ENCODE measurements at places on chromosomes 7 and 10.

DNA sequence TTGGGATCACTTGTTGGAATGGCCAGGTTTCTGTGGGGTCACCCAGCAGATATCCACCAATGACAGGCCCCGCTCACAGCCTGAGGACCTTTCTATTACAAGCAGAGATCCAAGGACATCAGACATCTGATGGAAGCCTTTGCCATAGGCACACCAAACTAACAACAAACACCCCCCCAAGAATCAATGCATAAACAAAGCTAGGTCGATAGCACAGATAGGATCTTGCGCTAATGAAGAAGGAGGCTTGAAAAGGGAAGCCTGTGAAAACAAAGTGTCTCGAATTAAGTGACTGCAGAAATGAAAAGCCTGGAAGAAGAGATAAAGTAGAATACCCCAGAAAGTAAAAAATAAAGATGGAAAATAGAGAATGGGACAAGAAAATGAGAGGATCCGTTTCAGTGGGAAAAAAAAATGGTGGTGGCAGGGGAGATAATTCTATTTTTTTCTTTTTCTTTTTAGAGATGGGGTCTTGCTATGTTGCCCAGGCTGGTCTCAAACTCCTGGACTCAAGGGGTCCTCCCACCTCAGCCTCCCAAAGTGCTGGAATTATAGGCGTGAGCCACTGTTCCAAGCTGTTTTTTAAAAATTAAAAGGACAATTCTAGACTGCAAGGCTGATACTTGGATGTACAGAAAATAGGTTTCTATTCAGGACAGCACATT is 26.3 kb upstream of the SMURF1 start:
- H3K27ac ChIP-seq, result no peak overlapping the region
- H3K4me1 ChIP-seq, result no peaks in the 10 kb centered on the region
- H3K36me3 ChIP-seq, result no peaks in the 10 kb centered on the region
- H3K27me3 ChIP-seq, result peaks cover 25% of the 10 kb centered on the region

DNA sequence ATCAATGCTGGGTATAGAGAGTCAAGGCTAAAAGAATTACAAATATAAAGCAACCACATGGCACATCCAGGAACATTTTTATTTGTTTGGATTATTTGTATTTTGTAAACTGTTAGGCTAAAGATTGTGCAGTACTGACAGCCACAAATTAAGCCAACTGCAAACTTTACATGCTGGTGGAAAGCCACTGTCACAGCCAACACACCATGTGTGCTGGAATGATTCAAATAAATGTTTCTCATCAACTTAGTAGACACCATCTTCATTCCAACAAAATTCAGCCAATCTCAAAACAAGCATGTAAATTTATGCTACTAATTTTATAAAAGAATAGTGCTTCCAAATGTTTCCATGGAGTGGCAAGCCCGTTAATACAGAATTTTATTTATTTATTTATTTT is 211.8 kb downstream of the ELMO1 start:
- no peak for DNase-seq
- no peak overlapping the region for H3K4me3 ChIP-seq
- H3K27me3 ChIP-seq, result no peaks in the 10 kb centered on the region
- no peaks in the 10 kb centered on the region for H3K36me3 ChIP-seq

DNA sequence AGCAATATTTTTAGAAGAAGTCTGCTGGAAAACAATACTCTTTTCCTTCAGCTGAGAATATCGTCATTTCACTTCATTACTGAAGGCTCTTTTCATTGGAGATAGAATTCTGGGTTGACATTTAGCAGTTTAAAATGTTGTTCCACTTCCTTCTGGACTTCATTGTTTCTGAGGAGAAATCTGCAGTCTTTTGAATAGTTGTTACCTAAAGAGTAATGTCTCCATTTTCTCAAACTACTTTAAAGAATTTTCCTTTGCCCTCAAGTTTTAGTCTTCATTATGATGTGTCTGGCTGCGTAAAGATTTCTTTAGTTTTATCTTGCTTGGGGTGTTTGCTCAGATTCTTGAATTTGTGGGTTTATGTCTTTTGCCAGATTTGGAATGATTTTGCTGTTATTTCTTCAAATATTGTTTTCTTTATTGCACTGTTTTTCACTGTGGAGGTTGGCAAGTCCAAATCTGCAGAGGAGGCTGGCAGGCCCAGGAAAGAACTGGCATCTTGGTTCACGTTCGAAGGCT is 136.3 kb downstream of the DNAJB6 start:
- no peak for DNase-seq
- H3K36me3 ChIP-seq, result peaks cover 20% of the 10 kb centered on the region
- H3K27me3 ChIP-seq, result no peaks in the 10 kb centered on the region
- H3K27ac ChIP-seq, result no peak overlapping the region
- H3K4me3 ChIP-seq, result no peak overlapping the region

DNA sequence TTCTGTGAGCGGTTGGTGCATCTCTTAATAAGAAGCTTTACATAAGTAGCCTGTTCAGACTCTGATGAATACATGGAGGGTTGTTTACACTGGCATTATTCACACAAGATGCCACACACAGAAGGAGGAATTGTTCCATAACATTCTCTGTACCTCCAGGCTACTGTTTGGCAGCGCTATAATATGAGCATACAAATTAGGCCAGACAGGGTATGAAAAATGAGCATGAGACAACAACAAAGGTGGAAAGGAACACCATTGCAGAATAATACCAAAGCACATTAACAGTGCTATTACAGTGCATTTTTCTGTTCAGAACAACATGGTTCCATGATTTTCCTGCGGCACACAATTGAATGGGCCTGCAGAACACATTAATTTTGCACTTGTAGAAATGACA is 417.2 kb upstream of the C7orf33 start:
- peaks cover 25% of the 10 kb centered on the region for H3K4me1 ChIP-seq
- no peaks in the 10 kb centered on the region for H3K27me3 ChIP-seq
- no peak for DNase-seq
- no peaks in the 10 kb centered on the region for H3K36me3 ChIP-seq
- H3K27ac ChIP-seq, result peak overlapping the region; percentile 16
- H3K4me3 ChIP-seq, result no peak overlapping the region

DNA sequence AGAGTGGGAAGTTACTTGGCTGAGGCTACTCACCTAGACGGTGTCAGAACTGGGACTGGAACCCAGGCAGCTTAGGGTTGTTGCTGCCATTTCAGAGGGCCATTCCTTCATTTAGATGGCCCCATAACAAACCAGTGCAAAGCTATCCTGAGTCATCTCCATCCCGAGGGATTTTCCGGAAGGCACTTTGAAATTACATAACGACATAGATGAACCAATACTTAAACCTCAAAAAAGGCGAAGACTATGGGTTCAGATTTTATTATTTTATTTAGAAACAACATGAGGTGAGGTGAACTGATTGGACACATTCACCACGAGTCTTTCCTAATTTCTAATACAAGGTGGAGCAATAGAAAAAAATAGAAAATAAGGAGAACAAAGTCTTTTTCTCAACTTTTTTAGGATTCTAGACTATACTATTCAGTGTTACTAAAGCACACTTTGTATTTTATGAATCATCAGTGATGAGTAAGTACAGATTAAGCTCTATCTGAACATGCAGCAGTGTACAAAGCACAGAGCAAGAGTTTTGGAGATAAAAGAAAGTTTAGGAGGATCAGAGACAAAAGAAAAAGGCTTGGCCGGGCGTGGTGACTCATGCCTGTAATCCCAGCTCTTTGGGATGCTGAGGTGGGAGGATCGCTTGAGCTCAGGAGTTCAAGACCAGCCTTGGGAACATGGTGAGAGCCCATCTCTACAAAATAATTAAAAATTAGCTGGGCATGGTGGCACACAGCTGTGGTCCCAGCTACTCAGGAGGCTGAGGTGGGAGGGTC is 79.5 kb upstream of the SVIL start:
- peaks cover 34% of the 10 kb centered on the region for H3K36me3 ChIP-seq
- H3K27ac ChIP-seq, result no peak overlapping the region
- peaks cover 23% of the 10 kb centered on the region for H3K4me1 ChIP-seq
- DNase-seq, result no peak
- no peaks in the 10 kb centered on the region for H3K27me3 ChIP-seq
- no peak overlapping the region for H3K4me3 ChIP-seq

GRCh38 chr10:76552091-76552873 is 1085.3 kb downstream of the KCNMA1 start:
- H3K36me3 ChIP-seq, result no peaks in the 10 kb centered on the region
- H3K4me3 ChIP-seq, result no peak overlapping the region
- DNase-seq, result no peak
- H3K27me3 ChIP-seq, result peaks cover 2% of the 10 kb centered on the region
- no peak overlapping the region for H3K27ac ChIP-seq

DNA sequence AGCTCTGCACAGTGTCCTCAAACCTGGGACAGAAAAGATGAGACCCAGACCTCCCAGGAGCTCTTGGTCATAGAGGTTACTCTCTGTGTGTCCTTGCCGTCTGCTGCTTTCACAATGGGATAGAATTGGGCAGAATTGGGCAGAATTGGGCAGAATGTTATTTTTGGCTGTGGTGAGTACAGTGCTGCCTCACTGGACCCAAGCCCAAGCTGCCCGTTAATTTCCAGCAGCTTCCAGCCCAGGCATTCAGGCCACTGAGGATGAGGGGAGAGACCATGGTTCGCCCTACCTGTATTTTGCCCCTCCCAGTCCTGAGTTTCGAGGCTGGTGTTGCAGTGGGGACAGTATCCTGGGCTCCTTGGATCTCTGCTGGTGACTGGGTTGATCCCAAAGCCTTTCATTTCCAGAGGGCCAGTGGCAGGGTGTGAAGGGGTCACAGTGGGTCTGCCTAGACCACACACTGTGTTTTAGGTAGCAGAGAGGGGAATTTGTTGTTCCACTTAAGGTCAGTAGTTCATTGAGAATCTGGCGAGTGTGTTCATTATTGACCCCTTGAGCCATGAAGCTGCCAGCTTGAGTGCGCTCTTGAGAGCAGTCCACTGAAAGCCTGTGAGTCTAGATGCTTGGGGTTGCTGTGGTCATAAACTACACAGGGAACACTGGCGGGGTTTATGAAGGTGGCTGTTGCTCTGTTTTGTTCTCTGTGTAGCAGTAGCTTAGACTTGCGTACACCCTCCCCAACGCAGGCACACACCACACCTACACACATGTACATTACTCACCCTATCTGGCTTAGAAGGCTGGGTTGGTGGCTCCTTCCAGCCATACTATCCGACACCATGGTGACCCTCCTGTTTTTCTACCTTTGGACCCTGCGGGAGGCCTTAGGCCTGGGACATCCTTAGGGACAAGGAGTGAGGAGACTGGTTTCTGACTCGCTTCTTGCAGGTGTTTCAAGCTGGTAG is 23.5 kb downstream of the NACAD start:
- peak overlapping the region; percentile 87 for H3K27ac ChIP-seq
- no peaks in the 10 kb centered on the region for H3K4me1 ChIP-seq
- DNase-seq, result no peak

DNA sequence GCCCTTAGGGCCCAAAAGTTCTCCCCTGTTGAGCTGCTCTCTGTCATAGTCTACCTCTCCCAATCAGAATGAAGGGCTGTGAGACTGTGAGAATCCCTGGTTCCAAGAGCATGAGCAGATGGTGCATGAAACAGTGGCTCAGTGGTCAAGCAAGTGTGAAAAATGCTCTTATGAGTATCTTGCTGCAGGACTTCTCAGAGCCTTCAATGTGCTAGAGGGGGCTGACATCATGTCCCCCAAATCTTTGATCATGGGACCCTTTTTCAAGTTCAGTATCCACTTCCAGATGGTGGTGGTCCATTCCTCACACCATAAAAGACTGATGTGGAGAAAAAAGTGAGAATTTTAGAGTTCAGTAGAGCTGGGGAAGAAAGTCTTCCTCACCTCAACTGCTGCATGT is 265.3 kb upstream of the HABP2 start:
- H3K27me3 ChIP-seq, result no peaks in the 10 kb centered on the region
- peaks cover 13% of the 10 kb centered on the region for H3K4me1 ChIP-seq
- H3K4me3 ChIP-seq, result no peak overlapping the region
- no peak overlapping the region for H3K27ac ChIP-seq

- H3K4me3 ChIP-seq, result no peak overlapping the region
- peak overlapping the region; percentile 86 for H3K27ac ChIP-seq
- peaks cover 10% of the 10 kb centered on the region for H3K27me3 ChIP-seq
- no peaks in the 10 kb centered on the region for H3K4me1 ChIP-seq
- DNase-seq, result peak; percentile 51
These were observed 23.4 kb downstream of the ATOH7 start for GRCh38 chr10:68208424-68209042.

- H3K27ac ChIP-seq, result no peak overlapping the region
- no peaks in the 10 kb centered on the region for H3K4me1 ChIP-seq
- DNase-seq, result no peak
- no peak overlapping the region for H3K4me3 ChIP-seq
These were observed 157.1 kb downstream of the BBS9 start for GRCh38 chr7:33286501-33286900.

DNA sequence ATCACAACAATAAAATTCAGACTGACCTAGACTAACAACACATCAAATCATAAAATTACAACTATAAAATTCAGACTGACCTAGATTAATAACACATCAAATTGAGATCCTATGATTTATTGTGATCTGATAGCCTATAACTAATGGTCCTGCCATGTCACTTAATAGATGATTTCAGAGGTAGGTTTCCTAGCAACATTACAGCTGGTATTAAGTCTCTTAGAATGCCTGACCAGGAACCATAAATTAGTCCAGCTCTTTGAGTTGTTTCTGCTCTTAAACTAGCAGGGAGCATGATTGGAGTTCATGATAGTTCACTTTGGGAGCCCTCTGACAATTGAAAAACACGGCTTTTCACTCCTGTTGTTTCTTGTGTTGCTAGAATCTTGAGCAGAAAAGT is 318.9 kb downstream of the BMPER start:
- no peak for DNase-seq
- H3K36me3 ChIP-seq, result no peaks in the 10 kb centered on the region
- peaks cover 4% of the 10 kb centered on the region for H3K4me1 ChIP-seq
- no peak overlapping the region for H3K4me3 ChIP-seq

DNA sequence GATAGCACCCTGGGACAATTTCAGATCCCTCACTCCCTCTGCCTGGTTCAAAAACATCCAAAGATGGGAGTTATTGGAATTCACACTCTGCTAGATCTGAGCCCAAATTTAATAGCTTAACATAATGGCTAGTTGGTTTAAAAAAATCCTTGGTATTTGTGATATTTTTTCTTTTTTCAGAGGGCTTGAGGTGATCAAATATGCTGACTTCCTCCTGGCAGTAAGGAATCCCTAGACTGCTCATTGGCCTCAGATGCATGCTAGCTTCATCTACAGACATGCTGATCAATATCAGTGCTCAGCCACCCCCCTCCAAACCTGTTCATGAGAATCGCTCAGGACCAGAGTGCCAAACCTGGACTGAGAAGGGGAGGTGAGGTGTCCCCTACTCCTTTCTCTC is 74.7 kb upstream of the PLPP4 start:
- H3K36me3 ChIP-seq, result no peaks in the 10 kb centered on the region
- no peak overlapping the region for H3K27ac ChIP-seq
- no peak for DNase-seq
- H3K4me3 ChIP-seq, result no peak overlapping the region
- H3K27me3 ChIP-seq, result peaks cover 2% of the 10 kb centered on the region

GRCh38 chr10:34420273-34420672 is 394.8 kb downstream of the PARD3 start:
- H3K27me3 ChIP-seq, result no peaks in the 10 kb centered on the region
- no peaks in the 10 kb centered on the region for H3K36me3 ChIP-seq

DNA sequence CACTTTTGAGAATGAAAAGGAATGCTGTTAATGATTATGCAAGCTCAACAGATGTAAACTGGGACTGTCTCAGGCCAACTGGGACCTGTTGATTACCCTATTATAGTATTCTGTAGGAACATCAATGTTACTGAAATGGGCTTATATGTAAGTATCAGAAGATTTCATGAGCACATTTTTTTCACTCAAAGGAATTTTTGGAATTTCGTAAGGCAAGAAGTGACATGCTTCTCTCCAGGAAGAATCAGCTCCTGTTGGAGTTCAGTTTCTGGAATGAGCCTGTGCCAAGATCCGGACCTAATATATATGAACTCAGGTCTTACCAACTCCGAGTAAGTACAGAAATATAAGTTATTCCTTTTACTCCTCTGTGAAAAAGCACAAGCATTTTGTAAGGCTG is 19.2 kb downstream of the NIPSNAP2 start:
- no peaks in the 10 kb centered on the region for H3K4me1 ChIP-seq
- no peaks in the 10 kb centered on the region for H3K27me3 ChIP-seq
- H3K27ac ChIP-seq, result no peak overlapping the region
- H3K4me3 ChIP-seq, result no peak overlapping the region
- H3K36me3 ChIP-seq, result peaks cover 11% of the 10 kb centered on the region
